CD4-positive, alpha-beta T cell treated with Interleukin-17A for 1 hour (primary cell): ENCODE measurements at places on chromosomes 1 and 21.

GRCh38 chr1:43337588-43337987 lies at the start of gene MPL:
Gene MPL, plus strand, starts transcription at chr1:43337818. Its CDS starts 31 bp downstream, at chr1:43337849.
- no peak for DNase-seq

DNA sequence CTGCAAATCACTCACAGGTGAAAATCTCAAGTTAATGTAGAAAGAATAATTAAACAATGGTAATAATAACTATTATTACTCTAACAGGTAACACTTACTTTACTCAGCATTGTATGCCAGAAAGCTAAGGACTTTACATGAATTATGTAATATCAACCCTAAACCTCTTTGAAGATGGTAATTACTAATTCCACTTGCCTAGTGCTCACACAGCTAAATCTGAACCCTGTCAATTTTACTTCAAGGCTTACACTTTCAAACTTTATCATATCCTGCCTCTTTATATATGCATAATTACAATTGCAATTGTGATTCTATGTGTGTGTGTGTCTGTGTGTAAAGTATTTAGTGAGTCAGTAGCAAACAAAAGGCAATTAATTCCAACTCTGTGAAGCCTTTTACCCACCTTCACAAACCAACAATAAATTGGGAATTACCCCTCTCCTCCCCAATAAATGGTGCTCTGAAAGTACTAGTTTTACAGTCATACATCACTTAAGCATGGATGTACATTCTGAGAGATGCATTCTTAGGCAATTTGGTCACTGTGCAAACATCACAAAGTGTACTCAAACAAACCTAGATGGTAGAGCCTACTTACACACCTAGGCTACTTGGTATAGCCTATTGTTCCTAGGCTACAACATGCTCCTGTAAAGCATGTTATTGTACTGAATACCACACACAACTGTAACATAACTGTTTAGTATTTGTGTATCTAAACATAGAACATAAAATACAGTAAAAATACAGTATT lies 5.9 kb downstream of the ZNF644 start:
- DNase-seq: no peak

- DNase-seq: no peak
Observed at GRCh38 chr1:43779266-43779665, 71.9 kb downstream of the ST3GAL3 start.

GRCh38 chr1:155650231-155650757 lies 38.3 kb downstream of the YY1AP1 start:
- no peak for DNase-seq

GRCh38 chr1:3312898-3313575 lies 141.4 kb upstream of the ARHGEF16 start:
- DNase-seq: no peak

GRCh38 chr1:187877220-187877619 lies 1048.5 kb downstream of the PLA2G4A start:
- no peak for DNase-seq

DNA sequence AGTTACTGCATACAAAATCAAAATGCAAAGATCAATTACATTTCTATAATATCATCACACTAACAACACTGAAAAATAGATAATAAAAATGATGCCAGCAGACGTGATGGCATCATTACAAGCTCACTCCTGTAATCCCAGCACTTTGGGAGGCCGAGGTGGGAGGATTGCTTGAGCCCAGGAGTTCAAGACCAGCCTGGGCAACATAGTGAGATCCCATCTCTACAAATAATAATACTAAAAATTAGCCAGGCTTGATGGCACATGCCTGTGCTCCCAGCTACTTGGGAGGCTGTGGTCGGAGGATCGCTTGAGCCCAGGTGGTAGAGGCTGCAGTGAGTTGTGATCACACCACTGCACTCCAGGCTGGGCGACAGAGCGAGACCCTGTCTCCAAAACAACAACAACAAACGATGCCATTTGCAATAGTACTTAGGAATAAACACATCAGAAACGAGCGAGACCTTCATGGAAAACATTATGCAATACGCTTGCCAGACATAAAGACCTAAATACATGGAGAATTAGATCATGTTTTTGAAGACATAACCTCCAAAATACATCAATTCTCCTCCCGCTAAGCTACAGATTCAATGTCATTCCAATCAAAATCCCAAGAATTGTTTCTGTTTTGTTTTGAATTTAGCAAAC lies 86.6 kb upstream of the ERRFI1 start:
- DNase-seq: no peak

- no peak for DNase-seq
Observed at GRCh38 chr21:42209801-42210479, 9.0 kb upstream of the ABCG1 start.

DNA sequence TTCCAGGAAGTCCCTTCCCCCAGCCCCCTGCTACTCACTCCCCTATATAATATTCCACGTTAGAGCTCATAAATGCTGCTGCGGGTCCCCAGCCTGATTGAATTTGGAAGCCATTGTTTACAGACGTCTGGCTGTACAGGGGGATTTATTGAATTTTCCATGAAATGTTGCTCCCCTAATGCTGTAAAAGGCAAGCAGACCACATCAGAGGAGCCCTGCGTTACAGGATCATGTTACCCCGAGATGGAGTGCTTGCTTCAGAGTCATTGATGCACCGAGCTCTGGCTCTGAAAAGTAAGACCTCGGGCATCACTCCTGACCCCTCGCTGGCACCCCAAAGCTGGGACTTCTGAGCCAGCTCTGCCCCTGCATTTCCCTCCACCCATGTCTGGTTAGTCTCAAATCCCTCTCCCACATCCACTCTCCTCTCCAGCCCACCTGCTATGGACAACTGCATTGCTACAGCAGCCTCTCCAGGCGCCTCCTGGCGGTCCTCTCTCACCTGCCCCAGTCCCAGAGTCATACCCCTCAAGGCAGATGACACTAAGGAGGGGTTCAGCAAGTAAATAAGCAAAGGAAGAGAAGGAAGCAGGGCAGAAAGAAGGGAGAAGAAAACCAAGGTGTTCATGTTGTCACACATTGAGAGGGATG lies 127.8 kb downstream of the TMEM53 start:
- DNase-seq: no peak

DNA sequence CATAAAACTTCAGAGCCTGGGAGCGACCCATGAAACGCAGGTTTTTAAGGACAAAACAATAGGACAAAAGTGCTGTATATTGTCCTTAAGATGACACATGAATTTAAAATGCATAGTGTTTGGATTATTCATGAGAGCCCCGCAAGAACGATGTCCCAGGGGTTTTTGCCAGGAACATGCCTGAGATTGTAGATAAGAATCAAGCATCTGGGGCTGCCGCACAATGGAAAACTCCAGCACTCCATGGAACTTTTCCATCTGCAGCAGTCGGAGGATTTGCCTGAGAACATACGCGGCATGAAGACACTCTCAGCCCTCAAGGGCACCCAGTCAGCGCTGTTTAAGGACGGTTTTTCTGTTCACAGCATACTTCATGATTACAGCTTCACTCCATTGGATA lies 5.3 kb upstream of the ERG start:
- DNase-seq: no peak

DNA sequence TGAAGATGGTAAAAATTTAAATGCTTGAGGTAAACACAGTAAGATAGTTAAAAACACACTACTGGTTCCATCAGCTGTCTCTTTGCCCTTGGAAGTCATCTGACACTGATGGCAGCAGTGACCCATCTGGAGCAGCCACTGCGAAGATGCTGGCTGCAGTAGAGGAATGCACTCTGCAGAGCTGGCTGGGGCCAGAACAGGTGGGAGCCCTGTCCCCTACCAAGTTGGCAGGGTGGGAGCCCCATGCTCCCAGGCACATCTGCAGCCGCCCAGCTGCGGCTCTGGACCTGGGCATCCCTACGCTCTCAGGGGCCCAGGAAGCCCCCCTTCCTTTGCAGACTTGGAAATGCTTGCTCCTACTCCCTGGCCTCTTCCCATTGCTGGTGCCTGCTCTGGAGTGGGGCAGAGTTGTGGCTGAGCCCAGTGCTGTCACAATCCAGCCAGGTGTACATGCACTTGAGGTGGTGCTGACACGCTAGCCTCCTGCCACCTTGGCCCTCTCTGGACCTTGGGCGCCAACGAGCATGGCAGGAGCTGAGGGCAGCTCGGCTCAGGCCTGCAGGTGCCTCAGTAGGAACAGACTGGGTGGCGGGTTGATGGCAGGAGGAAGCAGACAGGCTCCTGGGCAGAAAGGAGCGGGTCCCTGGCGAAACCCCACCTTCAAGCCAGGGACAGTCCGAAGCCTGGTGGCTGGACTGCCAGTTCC lies 227.0 kb downstream of the FGGY start:
- no peak for DNase-seq

- DNase-seq: no peak
Observed at GRCh38 chr1:41394959-41395956, 34.0 kb downstream of the FOXO6 start.

GRCh38 chr1:119358636-119359035 lies 9.9 kb upstream of the HAO2 start:
- DNase-seq: no peak

- no peak for DNase-seq
Observed at GRCh38 chr1:32234792-32235191, 12.2 kb upstream of the FAM167B start.

GRCh38 chr1:234836045-234836681 lies 226.2 kb upstream of the IRF2BP2 start:
- DNase-seq: no peak

GRCh38 chr1:204081791-204082513 lies 9.0 kb downstream of the SOX13 start:
- no peak for DNase-seq

DNA sequence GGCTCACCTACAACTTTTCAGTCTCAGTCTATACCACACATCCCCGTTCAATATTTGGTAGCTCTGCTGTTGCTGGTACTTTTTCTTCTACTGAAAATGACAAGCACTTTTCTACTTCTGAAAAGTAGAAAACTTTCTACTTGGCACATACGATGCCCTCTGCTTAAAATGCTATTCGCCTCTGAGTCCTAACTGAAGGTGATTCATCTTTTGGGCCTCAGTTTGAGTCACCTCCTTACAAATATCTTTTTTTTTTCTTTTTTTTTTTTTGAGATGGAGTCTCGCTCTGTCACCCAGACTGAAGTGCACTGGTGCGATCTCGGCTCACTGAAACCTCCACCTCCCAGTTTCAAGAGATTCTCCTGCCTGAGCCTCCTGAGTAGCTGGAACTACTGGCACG lies 136.0 kb upstream of the CYYR1 start:
- no peak for DNase-seq

DNA sequence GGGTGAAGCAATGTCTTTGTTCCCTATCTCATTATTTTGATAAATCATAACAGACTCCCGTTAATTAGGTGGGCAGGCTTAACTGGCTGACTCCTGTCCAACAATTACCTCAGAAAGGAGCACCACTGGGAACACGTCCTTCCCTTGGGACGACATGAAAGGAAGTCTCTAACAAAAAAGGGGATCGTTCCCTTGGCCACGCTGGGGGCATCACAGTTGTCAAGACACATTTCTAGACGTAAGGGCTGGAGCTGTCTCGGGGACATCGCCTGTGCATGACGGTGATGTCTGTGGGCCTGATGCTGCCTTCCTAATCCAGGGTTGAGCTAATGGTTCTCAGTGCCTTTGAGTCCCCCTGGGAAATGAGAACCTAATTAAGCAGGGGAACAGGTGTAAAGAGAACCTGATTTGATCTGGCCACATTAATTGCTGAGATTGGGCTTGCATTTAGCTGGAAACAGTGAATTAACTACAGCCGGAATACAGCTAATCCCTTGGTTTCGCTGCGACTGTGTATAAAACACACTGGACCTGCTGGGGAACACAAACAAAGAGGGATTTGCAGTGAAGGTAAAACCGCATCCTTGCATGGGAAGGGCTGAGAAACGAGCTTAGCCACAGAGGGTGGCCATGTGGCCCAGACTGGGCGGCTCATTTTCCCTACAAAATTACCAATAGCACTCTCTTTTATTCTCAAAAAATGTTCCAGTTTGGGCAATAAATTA lies 111.8 kb downstream of the MRPS6 start:
- no peak for DNase-seq

GRCh38 chr1:233904633-233905415 lies at the start of gene SLC35F3:
Gene SLC35F3, plus strand, starts transcription at chr1:233904676.
- no peak for DNase-seq

DNA sequence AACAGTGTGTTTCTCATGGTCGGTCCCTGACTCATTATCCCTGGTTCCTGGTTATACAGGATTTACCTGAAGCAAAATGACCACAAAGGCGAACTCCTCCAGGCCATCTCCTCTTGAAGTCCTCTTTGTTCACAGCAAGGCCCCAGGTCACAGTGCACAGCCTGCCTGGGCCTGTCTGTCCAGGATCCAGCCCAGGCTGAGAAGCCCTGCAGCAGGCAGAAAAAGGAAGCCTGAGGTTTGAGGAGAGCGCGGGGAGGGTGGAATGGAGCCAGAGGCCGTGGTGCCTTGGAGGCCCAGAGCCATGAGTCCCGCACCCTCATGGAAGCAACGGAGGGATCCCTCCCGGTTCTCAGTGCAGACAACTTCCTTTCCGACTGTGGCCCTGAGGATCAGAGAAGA lies 136.8 kb upstream of the IRF2BP2 start:
- no peak for DNase-seq
